ENCODE measurements at places on chromosomes 5 and 9. TPM values are rescaled to one million over a fixed set of nuclear protein-coding genes. Genes with fewer than 3 reads are reported as not detected.

Gene GABBR2
- 0.44 TPM for total RNA-seq

Gene CYLC2
- total RNA-seq, result not detected

Gene JAK2
- total RNA-seq, result 11.2 TPM

- no peak for DNase-seq
Observed at GRCh38 chr5:131214609-131215227, 44.0 kb downstream of the LYRM7 start.

GRCh38 chr9:124694414-124695279 is 76.5 kb downstream of the NR6A1 start:
- DNase-seq, result no peak

DNA sequence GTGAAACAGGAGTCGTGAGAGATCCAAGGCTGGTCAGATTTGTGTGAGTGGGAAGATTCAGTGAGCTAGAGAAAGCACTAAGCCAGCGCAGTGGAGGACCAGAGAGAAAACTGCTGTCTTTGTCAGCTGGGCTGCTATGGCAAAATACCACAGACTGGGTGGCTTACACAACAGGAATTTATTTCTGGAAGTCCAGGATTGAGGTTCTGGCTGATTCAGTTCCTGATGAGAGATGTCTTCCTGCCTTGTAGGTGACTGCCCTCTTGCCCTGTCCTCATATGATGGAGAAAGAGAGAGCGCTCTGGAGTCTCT is 24.2 kb upstream of the ANKRD33B start:
- no peak for DNase-seq

DNA sequence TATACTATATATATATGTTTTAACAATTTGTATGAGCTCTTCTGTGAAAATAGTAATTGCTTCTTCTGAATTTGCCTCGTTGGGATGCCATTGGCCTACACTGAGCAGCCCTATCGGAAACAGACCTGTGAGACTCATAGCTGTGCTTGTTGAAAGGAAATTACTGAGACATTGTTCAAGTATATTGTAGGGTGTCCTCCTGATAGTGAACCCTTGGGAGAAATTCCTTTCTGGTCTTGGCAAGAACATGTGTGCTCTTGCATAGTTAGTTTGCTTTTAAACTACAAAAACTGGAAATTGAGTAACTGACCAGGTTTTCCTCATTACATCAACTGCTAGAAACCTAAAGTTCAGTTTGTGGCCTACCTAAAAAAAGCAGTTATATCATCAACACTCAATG is 160.9 kb downstream of the LURAP1L start:
- no peak for DNase-seq

GRCh38 chr9:19410594-19410993 is 1.8 kb downstream of the ACER2 start:
- no peak for DNase-seq

DNA sequence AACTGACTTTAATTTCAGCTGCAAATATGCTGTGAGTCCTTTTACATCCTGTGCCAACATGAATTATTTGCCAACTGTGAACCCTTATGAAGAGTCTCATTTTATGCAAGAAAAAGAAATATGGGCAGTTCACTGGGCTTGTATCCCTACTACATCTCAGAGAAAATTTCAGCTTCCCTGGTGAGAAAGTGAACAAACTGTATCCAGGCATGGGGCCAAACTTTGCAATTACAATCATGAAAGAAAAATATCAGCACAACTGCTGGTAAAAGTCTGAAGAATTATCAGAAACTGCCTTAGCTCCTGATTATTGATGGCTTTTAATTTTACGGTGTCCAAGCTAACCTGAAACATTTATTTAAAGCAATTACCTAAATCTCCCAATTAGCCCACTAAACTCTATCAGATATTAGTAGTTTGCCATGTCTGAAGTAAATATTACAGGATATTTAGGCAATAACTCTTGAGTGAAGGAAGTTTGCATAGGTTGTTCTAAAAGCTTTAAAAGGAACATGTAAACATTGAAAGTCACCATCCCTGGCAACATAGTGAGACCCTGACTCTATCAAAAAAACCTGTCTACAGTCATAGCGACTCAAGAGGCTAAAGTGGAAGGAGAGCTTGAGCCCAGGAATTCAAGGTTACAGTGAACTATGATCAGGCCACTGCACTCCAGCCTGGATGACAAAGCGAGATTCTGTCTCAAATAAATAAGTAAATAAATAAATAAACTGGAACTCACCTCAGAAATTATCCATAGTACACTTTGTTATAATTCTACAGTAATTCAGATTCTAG is 83.9 kb upstream of the HCN1 start:
- DNase-seq, result no peak

DNA sequence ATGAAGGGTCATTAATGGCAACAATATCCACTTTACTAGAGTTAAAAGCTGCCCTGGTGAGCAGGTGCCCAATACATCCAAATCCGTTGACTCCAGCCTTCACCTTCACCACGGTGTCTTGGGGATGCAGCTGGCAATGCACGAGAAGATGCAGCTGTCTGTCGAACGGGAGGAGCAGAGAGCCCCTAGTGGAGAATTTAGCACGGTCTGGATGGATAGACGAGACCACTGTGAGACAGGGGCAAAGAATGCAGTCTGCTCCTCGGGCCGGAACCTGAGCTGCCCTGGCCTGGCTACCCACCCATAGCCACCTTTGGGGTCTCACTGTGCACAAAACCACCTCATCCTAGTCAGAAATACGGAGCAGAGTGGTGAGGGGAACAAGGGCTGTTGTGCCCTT is 35.1 kb downstream of the ADRA1B start:
- no peak for DNase-seq

DNA sequence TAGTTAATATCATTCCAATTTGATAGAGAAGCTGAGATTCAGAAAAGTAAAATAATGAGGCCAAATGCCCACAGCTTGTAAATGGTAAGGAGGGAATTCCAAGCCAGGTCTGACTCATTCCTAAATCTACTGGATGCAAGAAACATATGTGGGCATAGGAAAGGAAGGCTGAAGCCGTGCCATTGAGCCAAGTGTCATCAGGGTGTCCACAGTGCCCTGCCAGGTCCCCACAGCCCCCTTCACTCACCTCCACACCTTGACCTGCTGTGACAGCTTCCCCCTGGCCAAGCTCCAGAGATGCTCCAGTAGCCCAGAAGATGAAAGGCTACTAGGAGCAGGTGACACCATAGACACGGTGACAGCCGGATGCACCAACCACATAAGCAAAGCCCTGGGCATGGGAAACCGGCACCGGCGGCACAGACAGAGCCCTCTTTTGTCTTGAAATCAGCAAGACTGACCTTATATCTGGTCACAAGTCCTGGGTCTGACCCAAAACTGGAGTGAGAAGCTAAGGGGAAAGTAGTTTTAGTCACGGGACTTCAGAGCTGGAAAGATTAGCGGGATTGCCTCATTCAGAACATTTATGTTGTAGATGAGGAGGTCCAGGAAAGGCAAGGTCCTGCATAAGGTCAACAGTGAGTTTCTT is 20.1 kb upstream of the FAT2 start:
- peak; percentile 41 for DNase-seq

DNA sequence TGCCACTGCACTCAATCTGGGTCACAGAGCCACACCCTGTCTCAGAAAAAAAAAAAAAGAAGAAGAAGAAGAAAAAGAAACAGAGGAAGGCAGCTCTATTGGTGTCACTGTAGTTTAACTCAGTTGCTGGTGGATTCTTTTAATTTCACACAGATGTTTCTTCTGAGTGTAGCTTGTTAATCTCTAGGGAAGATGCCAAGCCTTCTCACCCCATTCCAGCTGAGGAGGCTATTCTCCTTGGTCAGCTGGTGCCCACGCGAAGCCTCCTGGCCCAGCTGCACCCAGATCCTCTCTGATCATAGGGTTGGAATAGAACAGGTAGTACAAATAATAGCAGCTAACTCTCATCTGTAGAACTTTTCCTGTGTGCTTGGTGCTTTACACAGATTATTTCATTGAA is 113.8 kb upstream of the SPRY4 start:
- no peak for DNase-seq

GRCh38 chr9:36575411-36575882 is 2.8 kb downstream of the MELK start:
- DNase-seq, result peak; percentile 22

- DNase-seq, result no peak
Observed at GRCh38 chr9:117747386-117747970, 43.3 kb downstream of the TLR4 start.

- no peak for DNase-seq
Observed at GRCh38 chr9:98207606-98208005, 15.2 kb upstream of the CORO2A start.

GRCh38 chr5:135505973-135506372 is 29.8 kb downstream of the NEUROG1 start:
- peak; percentile 34 for DNase-seq

DNA sequence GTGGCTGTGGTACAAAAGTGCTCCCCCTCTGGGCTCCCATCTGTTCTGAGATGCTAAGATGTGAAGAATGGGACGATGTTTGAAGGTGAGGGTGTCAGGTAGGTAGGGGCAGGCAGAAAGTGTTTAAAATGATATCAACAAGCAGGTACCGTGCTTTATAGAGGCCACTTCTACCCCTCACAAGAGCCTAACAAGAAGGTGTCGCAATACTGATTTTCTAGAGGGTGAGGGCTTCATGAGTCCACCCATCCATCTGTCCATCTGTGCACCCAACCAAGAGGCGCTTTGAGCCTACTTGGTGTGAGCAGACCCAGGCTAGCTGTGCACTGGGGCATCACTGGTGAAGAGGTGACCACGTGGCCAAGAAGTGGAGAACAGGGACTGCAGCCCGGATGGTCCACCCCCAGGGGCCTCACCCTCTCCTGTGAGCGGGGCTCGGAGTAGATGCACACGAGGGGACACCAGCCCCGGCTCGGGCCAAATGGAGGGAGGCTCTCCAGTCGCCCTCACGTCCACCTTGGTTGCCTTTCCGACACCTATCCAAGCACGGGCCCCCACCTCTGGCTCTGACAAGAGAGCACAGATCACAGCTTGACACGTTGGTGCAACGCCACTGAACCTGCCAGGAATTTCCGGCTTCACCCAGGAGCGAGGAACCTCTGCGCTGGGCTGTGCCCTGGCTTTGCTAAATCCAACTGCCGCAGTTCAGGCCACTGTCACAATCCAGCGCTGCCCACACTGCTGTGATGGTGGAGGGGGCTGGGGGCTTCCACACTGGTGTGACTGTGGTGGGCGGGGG is 34.5 kb downstream of the CRB2 start:
- no peak for DNase-seq

DNA sequence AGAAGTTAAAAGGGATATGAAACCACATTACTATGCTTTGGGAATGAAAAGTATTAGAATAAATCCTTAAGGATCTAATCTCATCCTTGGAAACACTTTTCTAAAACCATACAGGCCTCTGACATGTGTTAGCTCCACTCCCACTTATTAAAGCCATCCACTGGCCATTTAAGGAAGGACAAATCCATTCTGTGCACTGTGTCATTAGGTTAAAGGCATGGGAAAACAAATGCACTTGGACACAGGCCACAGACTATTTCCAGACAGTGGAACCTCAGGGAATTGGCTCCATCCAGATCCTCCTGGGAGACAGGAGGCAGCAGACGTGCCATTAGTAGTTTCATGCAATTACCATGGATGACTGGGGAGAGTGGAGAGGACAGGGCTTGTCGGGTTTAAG is 454.9 kb downstream of the ENC1 start:
- DNase-seq, result no peak
